Hair follicle dermal papilla cell (primary cell): ENCODE measurements at places on chromosomes 12 and 14. TPM values are rescaled to one million over a fixed set of nuclear protein-coding genes. Genes with fewer than 3 reads are reported as not detected.

Gene CLEC7A
- not detected in 2 replicates for total RNA-seq

Gene RPS6KL1
- 0.32 and 1.3 TPM in 2 replicates for total RNA-seq

Gene MUCL1
- total RNA-seq: not detected in 2 replicates

Gene KLHL33
- total RNA-seq: 0.32 and 0.49 TPM in 2 replicates

Gene OR4E2
- total RNA-seq: not detected in 2 replicates

Gene KCNC2
- total RNA-seq: not detected in 2 replicates

Gene SCN8A
- 37.4 and 50.6 TPM in 2 replicates for total RNA-seq

Gene HCFC2
- 19.7 and 26.4 TPM in 2 replicates for total RNA-seq

Gene POTEG
- not detected in 2 replicates for total RNA-seq

Gene FAM222A
- total RNA-seq: under 0.01 and 0.16 TPM in 2 replicates

Gene KRT82
- total RNA-seq: not detected in 2 replicates

Gene PTPN21
- 16.0 and 20.3 TPM in 2 replicates for total RNA-seq

Gene SERPINA1
- total RNA-seq: 0.36 TPM in 1 of 2 replicates, not detected in the other

Gene DNAJC22
- 0.32 and 1.1 TPM in 2 replicates for total RNA-seq

Gene NR1H4
- total RNA-seq: not detected in 2 replicates

Gene PTCSC3
- total RNA-seq: not detected in 2 replicates

Gene KRT77
- not detected in 2 replicates for total RNA-seq

Gene KCNH3
- 0.16 TPM in 1 of 2 replicates, not detected in the other for total RNA-seq

Gene PMEL
- total RNA-seq: 1.1 and 2.9 TPM in 2 replicates

Gene NGB
- total RNA-seq: not detected in 2 replicates

Gene BCDIN3D
- total RNA-seq: 3.4 and 3.9 TPM in 2 replicates

Gene SAMD4A
- total RNA-seq: 57.9 and 65.6 TPM in 2 replicates

Gene NPFF
- total RNA-seq: not detected in 2 replicates

Gene DPY19L2
- total RNA-seq: 6.8 and 13.6 TPM in 2 replicates

Gene AMDHD1
- under 0.01 TPM in 1 of 2 replicates, not detected in the other for total RNA-seq

Gene PRICKLE1
- 2.6 and 4.2 TPM in 2 replicates for total RNA-seq

Gene PMCH
- total RNA-seq: not detected in 2 replicates

Gene KMT2D
- total RNA-seq: 39.2 and 40.6 TPM in 2 replicates

Gene CTDSP2
- total RNA-seq: 182 and 200 TPM in 2 replicates

Gene KDM5A
- total RNA-seq: 58.2 and 67.7 TPM in 2 replicates

Gene PTPRQ
- total RNA-seq: 2.2 and 5.7 TPM in 2 replicates

Gene TAPBPL
- total RNA-seq: 15.9 and 18.1 TPM in 2 replicates

Gene PLEKHA5
- 39.7 and 49.0 TPM in 2 replicates for total RNA-seq

Gene DNAH10
- total RNA-seq: 0.36 and 0.81 TPM in 2 replicates

Gene MYL6B
- total RNA-seq: 53.9 and 65.1 TPM in 2 replicates

Gene CNTN1
- total RNA-seq: 3.0 and 6.7 TPM in 2 replicates

Gene SEC23A
- 331 and 445 TPM in 2 replicates for total RNA-seq

Gene CIROP
- 0.12 TPM in 1 of 2 replicates, not detected in the other for total RNA-seq

Gene HOXC6
- 0.24 TPM in 1 of 2 replicates, not detected in the other for total RNA-seq

Gene COX6A1
- total RNA-seq: 144 and 258 TPM in 2 replicates
